ENCODE measurements at places on chromosomes 16 and 17.

DNA sequence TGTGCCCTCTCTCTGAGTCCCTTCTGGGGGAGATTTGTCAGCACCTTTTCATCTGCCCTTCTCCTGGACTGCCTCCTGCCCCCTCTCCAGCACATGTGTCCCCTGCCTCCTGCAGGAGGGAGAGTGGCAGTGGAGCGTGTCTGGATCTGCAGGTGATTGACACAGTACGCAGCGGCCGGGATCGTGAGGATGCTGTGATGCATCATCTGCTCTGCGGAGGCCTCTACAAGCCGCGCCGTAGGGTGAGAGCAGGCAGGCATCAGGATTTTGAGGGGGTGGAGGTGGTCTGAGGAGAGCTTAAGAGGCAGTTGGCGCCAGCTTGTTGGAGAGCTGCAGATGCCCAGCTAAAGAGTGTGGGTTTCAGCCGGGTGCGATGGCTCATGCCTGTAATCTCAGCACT is 10.9 kb downstream of the SLC9A5 start:
- DNase-seq, result no peak

- DNase-seq, result no peak
Measured at GRCh38 chr17:219696-220095, 38.2 kb upstream of the DOC2B start.

GRCh38 chr16:12377497-12377896 is 401.0 kb downstream of the SNX29 start:
- DNase-seq, result no peak

GRCh38 chr17:60602385-60602742 is 2.4 kb downstream of the PPM1D start:
- DNase-seq, result no peak

DNA sequence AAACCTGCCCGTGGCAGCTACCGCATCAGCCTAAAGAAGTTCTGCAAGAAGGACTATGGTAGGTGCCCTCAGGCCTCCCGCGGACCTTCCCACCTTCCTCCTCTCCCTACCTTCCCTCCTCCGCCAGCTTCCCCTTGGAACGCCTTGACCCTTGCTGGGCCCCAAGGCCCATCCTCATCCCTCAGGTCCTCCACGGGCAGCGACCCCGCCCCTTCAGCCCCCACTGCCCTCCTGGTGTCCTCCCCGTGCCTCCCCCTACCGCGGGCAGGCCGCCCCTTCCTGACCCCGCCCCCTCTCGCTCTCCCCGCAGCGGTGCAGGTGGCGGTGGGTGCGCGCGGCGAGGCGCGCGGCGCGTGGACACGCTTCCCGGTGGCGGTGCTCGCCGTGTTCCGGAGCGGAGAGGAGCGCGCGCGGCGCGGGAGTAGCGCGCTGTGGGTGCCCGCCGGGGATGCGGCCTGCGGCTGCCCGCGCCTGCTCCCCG is 1.4 kb upstream of the TBC1D24 start:
- DNase-seq, result no peak

DNA sequence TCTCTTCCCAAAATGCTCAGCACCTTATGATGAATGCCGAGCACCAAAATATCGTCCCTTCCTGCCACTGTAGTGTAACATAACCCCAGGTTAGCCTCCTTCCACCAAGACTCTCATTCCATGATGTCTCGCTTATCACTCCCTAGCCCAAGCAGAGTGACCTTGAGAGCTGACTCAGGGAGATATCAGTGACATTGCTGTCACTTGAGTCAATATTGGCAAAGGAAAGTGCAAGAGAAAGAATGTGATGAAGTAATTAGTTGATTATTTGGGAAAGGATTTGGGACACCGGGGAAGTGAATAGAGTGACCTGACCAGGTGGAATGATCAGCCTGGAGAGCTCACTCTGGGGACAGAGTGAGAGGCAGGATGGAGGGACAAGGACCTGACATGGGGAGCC is 2.6 kb upstream of the ANKFN1 start:
- no peak for DNase-seq

- DNase-seq, result no peak
Measured at GRCh38 chr17:5541610-5542202, 42.6 kb downstream of the NLRP1 start.

- no peak for DNase-seq
Measured at GRCh38 chr17:44108440-44109311, 14.8 kb downstream of the HDAC5 start.

GRCh38 chr17:50467855-50468303 is 801 bp downstream of the CHAD start:
- no peak for DNase-seq

GRCh38 chr16:4661661-4662060 is 31.7 kb upstream of the NUDT16L1 start:
- no peak for DNase-seq

DNA sequence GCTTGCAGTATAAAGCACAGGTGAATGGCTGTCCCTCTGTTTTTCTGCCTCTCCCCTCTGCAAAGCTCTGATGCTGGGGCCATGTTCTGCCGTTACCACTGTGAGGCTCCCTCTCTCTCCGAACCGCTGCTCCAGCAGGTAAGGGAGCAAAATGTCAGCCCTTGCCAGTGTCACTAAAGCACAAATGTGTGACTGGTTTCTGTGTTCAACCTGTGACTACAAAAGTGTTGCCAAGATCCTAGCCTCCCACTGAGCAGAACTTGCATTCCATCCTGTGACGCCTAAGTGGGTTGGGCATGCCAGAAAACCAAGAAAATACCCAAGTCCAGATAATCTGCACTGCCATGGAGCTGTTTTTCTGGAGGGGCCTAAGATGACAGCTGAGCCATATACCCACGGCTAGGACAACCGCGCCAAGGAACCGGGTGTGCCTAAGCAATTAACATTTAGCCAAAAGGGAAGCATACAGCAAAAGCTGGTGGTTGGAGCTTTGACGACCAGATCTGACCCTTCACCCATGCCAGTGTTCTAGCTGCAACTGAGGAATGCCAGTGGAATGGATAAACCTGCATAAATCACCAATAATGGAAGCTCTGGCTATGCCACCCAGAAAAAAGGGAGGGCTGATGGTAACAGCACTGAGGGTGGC is 35.0 kb downstream of the PSME3IP1 start:
- no peak for DNase-seq

DNA sequence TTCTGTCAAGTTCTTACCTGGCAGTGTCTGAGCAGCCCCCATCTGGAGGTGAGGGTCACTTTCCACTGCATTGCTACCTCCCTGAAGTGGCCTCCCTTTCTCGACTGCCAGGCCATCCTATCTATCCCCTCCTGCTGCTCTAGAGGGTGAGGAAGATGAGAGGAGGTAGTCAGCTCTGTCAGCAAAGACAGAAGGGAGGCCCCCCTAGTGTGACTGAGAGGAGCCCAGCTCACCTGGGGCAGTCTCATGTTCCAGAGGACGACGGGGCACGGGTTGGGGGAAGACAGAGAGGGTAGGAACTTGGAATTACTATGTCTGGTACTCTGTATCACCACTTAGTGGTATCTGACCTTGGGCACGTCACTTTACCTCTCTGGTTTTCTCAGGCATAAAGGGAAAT is 22.0 kb downstream of the MYO19 start:
- no peak for DNase-seq

- no peak for DNase-seq
Measured at GRCh38 chr16:77555791-77556190, 121.0 kb upstream of the ADAMTS18 start.

- DNase-seq, result no peak
Measured at GRCh38 chr17:8052256-8053252, 13.7 kb downstream of the ALOX15B start.

DNA sequence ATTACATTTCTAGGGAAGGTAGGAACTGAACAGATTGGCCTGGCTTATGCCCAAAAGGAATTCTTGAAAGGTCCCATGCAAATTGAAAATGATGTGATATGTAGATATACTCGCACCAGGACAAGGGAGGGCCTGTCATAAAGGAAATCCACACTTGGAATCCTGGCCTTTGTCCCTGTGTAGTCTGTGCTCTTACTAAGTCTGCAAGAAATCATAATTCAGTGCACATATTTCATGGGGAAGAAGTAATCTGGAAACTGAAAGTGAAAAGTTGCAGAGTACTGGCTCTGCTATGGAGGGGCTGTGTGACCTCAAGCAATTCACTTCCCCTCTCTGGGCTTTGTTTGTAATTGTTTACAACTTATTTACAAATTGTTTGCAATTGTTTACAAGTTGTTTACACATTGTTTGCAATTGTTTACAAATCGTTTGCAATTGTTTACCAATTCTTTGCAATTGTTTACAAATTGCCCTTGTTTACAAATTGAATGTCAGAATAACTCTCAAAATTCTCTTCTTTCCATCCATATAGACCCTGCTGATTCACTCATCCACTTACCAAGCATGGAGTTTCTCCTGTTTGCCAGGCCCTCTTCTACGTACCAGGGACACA is 12.9 kb downstream of the SCNN1G start:
- no peak for DNase-seq

- no peak for DNase-seq
Measured at GRCh38 chr16:67301080-67301782, 21.9 kb downstream of the PLEKHG4 start.

GRCh38 chr16:8831450-8831849 is 33.8 kb downstream of the PMM2 start:
- DNase-seq, result no peak

DNA sequence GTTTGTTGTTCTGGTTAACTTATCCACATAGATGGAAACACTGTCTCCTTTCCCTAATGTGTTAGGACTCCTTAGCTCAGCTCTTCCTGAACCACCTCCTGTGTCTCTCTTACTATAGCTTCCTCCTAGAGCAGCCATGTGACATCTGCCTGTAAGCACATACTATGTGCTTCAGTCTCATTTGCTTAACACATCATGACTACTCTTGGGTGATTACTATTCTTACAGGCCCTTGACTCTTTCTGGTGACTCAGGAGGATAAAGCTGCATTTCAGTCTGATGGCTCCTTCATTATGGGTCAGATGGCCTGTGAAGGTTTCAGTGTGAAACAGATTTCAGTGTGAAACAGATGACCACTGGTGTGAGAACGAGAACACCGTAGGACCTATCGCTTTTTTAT is 320 bp upstream of the KRTAP4-2 start:
- DNase-seq, result no peak

Measured in NCI-H510A (cell line).